ENCODE measurements at places on chromosomes 5 and 9. TPM values are rescaled to one million over a fixed set of nuclear protein-coding genes. Genes with fewer than 3 reads are reported as not detected.

The PRRX2 gene
- 4.9 TPM for total RNA-seq

The CYSRT1 gene
- total RNA-seq = 0.44 TPM

The SYNPO gene
- 195 TPM for total RNA-seq

The CCIN gene
- total RNA-seq = 2.4 TPM

The FAM81B gene
- total RNA-seq = not detected

The ANKRD34B gene
- not detected for total RNA-seq

The FOXD4L3 gene
- total RNA-seq = not detected

The ADAMTS19 gene
- 0.08 TPM for total RNA-seq

The DOCK8 gene
- 0.17 TPM for total RNA-seq

The PCDHA8 gene
- 1.1 TPM for total RNA-seq

The FAM120AOS gene
- total RNA-seq = 41.4 TPM

DNA sequence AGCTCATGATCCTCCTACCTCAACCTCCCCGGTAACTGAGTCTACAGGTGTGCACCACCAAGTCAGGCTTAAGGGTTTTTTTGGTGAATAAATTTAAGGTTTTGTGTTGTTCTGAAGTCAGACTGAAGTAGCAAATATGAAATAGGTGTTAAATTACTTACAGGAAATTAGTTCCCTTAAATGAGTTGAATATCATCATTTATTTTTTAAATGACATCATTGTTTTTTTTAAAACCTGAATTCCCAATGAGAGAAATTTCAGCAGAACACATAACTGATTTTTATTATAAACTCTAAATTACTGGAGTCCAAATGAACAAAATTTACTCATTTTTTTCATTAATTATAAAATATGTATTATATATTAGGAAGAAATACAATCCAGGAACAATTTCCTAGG is 33.0 kb upstream of the NRG2 start:
- H3K4me3 ChIP-seq = no peak overlapping the region
- H3K4me1 ChIP-seq = peaks cover 3% of the 10 kb centered on the region
- H3K36me3 ChIP-seq = no peaks in the 10 kb centered on the region
- no peak overlapping the region for H3K27ac ChIP-seq
- DNase-seq = no peak

DNA sequence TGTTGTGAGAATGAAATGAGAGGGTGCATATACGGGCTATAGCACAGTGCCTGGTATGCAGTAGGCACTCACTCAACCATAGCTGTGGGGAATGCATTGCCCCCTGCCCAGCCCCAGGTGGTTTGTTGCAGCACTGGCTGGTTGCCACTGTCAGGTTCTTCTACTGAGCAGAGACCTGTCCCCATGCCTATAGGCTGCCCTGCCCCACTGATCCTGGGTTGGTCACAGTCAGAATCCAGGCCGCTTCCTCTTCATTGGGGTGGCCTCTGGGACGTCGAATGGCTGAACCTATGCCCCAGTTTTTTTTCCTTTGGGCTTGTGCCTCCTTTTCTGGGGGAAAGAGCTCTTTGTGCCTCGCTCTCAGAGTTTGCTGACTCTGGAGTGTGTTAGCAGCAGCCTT is 74.6 kb downstream of the RGS3 start:
- H3K4me1 ChIP-seq = peaks cover 10% of the 10 kb centered on the region
- DNase-seq = no peak
- H3K27me3 ChIP-seq = no peaks in the 10 kb centered on the region
- H3K27ac ChIP-seq = no peak overlapping the region
- no peak overlapping the region for H3K4me3 ChIP-seq
- no peaks in the 10 kb centered on the region for H3K36me3 ChIP-seq

- H3K27me3 ChIP-seq = no peaks in the 10 kb centered on the region
- H3K4me3 ChIP-seq = no peak overlapping the region
- peaks cover 23% of the 10 kb centered on the region for H3K4me1 ChIP-seq
- peaks cover 9% of the 10 kb centered on the region for H3K36me3 ChIP-seq
Observed at GRCh38 chr5:128427921-128428320, 110.1 kb downstream of the FBN2 start.

GRCh38 chr9:95316794-95317118 is 753 bp downstream of the FANCC start:
- DNase-seq = no peak
- peaks cover 22% of the 10 kb centered on the region for H3K4me1 ChIP-seq
- no peaks in the 10 kb centered on the region for H3K27me3 ChIP-seq
- peak overlapping the region; percentile 81 for H3K4me3 ChIP-seq
- peak overlapping the region; percentile 90 for H3K27ac ChIP-seq
- H3K36me3 ChIP-seq = no peaks in the 10 kb centered on the region

- H3K27me3 ChIP-seq = peaks cover 46% of the 10 kb centered on the region
- H3K4me1 ChIP-seq = peaks cover 4% of the 10 kb centered on the region
- no peak overlapping the region for H3K27ac ChIP-seq
Observed at GRCh38 chr5:53381-54174, 38.4 kb upstream of the PLEKHG4B start.

DNA sequence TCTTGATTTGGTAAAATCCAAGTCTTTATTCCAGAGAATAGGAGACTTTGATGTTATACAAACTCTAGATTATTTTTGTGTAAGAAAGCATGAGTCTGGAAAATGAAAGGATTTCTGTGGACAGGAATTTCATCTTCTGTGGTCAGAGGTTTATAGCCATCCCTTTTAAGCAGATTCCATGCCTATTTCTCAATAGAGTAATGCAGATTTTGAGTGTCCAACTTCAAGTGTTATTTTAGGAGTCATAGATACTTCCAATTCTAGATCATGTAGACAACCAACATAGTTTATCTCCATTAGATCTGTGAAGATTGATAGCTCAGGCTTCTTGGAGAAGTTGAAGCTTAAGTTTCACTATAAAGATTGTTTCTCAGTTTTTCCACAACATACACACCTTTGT is 379.7 kb downstream of the PSAT1 start:
- H3K36me3 ChIP-seq = no peaks in the 10 kb centered on the region
- no peak overlapping the region for H3K4me3 ChIP-seq
- DNase-seq = no peak

GRCh38 chr5:39209924-39210323 is 9.4 kb downstream of the FYB1 start:
- no peak overlapping the region for H3K27ac ChIP-seq
- H3K36me3 ChIP-seq = no peaks in the 10 kb centered on the region
- no peak overlapping the region for H3K4me3 ChIP-seq
- DNase-seq = no peak

DNA sequence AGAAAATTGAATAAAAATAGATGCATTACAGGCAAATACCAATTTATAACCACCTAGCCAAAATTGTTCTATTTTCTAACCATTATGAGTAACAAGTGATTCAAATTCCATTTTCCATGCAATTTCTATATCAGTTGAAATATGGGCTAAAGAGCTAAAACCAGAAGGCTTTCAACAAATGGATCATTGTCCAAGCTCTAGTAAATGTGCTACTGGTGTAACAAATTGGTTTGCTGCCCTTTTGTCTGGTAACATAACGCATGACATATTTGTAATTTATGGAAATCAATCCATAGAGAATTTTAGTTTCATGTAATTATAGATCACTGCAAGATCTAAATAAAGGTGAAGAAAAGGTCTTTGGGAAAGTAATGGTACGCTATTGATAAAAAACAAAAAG is 708.0 kb upstream of the GRAMD2B start:
- no peak for DNase-seq
- H3K27me3 ChIP-seq = no peaks in the 10 kb centered on the region
- H3K27ac ChIP-seq = no peak overlapping the region

- peaks cover 2% of the 10 kb centered on the region for H3K27me3 ChIP-seq
- H3K27ac ChIP-seq = peak overlapping the region; percentile 79
- H3K4me1 ChIP-seq = peaks cover 21% of the 10 kb centered on the region
- peaks cover 11% of the 10 kb centered on the region for H3K36me3 ChIP-seq
- no peak for DNase-seq
Observed at GRCh38 chr5:171571663-171572062, 152.2 kb downstream of the FGF18 start.

DNA sequence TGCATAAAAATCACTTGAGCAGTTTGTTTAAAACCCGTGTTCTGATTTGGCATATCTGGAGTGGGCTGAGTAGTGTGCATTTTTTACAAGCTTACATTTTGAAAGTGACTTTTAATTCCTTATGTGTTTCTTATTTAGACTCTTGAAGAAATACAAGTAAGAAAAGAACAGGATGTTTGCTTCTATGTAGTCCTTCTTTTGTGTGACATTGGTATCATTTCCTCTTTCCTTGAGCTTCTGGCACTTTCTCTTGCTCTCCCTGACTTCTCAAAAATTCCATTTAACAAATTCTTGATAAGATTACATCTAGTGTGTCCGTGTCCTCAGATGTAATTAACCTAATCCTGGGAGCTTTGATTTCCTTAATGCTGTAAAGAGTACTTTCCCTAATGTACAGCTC is 12.5 kb downstream of the GARNL3 start:
- no peaks in the 10 kb centered on the region for H3K27me3 ChIP-seq
- H3K4me1 ChIP-seq = peaks cover 6% of the 10 kb centered on the region
- H3K4me3 ChIP-seq = no peak overlapping the region
- no peaks in the 10 kb centered on the region for H3K36me3 ChIP-seq
- no peak for DNase-seq

DNA sequence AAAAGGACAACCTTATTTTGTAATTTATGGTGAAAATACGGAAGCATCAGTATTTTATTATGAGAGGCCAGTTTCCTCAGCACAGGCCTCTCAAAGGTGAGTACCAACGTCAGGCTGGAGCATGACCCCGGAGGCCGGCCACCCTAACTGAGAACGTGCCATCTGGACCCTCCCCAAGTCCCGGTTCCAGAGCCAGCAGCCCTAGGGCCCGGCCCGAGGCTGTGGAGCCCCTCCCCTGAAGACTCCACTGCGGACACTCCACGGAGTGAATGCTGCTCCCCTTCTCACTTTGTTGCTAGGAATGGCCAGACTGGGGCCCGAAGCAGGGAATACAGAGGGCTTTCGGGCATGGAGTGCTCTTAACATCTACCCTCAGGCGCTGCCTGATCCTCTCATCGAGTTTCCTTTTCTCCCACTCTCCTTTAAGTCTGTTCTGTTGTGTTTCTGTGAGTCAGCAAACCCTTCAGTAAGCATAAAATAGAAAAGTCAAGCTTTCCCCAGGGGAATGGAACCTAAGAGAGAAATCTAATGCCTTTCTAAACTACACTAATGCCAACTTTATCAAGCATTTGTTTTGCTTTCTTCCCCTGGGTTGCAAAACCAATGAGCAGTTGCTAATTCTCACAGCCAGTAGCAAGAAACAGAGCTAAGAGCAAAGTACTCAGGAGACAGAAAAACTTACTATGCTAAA is 4.5 kb downstream of the BRD9 start:
- no peak overlapping the region for H3K4me3 ChIP-seq
- H3K4me1 ChIP-seq = peaks cover 22% of the 10 kb centered on the region
- H3K36me3 ChIP-seq = peaks cover 37% of the 10 kb centered on the region
- peak overlapping the region; percentile 63 for H3K27ac ChIP-seq

DNA sequence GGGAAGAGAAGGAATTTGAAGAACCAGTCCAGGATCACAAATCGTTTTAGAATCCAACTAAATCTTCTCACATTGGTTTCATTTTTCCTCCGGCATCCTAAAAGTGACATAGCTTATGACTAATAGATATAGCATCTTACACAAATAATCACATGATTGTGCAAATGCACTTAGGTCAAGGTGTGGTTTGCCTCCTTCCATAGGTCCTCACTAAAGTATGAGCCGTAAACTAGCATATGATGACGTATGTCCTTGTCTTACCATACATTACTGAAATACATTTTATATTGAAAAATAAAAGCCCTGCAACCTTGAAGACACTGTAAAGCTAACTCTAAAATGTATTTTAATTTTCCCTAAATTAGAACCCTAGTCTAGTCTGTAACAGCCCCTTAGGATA is 362.7 kb upstream of the ADAMTS16 start:
- no peak overlapping the region for H3K4me3 ChIP-seq
- H3K4me1 ChIP-seq = peaks cover 52% of the 10 kb centered on the region
- no peak for DNase-seq

DNA sequence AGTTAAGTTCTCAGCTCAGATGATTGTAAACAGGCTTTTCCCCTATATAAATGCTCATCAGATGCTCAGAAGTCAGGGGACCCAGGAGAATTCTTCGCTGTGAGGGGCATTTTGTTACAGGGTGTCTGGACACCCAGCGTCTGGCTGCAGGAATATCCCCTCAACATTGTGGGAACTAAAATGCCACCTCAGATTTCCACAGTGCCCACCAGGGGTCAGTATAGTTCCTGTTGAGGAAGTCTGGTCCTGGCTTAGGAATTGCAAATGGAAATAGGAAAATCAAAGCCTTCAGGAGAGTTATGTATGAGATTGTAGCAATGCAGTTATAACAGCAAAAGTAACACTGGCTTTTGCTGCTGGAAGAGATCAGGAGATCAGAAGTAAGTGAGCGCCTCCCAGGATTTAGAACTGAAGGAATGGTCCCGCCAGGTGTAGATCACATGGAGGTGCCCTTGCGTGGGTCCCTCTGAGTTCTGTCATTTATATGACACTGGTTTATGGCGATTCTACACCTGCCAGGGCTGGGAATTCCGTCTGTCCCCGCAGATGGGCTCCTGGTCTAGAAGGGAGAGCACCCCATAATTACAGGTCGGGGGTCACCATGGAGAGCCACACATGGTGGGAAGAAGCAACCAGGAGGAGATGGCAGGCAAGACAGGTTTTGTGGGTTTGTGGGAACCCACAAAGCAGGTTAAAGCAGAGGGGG is 47.1 kb upstream of the CTSL start:
- H3K4me1 ChIP-seq = peaks cover 11% of the 10 kb centered on the region
- H3K4me3 ChIP-seq = no peak overlapping the region
- H3K36me3 ChIP-seq = peaks cover 21% of the 10 kb centered on the region
- H3K27ac ChIP-seq = peak overlapping the region; percentile 10
- no peaks in the 10 kb centered on the region for H3K27me3 ChIP-seq

Data from chondrocyte (in vitro differentiated cells).